Type B pancreatic cell (in vitro differentiated cells): ENCODE measurements at places on chromosomes 5 and 9.

- DNase-seq: no peak
Measured at GRCh38 chr5:173420108-173420507, 91.9 kb upstream of the STC2 start.

DNA sequence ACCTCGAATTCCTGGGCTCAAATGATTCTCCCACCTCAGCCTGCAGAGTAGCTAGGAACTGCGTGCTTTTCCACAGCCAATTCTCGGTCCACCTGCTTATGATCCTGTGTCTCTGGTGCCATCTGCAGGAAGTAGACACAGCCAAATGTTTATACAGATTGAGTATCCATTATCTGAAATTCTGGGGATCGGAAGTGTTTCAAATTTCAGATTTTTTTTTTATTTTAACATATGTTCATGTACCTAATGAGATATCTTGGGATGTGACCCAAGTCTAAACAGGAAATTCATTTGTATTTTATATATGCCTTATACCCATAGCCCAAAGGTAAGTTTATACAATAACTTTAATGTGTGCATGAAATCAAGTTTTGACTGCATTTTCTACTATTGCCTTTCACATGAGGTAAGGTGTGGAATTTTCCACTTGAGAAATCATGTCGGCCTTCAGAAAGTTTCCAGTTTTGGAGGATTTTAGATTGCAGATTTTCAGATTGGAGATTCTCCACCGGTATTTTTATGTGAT, 89.5 kb downstream of the ESM1 start:
- DNase-seq: no peak

DNA sequence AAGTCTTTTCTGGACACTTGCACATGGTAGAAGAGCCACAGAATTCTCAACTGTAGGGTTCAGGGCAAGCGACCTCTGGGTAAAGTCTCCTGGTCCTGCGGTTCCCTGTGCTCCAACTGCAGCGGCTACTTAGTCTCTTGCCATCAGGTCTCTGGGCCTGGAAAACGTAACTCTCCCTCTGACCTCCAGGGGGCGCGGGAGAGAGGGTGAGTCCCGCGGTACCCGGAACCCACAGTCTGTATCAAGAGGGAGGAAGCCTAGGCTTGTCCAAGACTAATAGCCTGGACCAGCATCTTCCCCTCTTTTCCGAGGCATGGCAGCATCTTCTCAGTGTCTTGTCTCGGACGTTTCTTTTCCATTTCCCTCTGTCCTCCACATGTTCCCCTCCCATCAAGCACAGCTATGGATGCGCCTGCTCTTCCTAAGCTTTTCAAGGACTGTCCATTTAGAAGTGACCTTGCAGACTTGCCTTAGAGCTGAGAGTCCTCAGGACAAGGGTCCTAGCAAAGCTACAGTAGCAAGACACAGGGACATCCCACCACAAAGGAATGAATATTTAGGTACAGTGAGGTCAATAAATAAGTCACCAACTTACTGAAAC, 59.3 kb downstream of the FSTL4 start:
- DNase-seq: no peak

- no peak for DNase-seq
Measured at GRCh38 chr5:134492568-134492967, 32.9 kb upstream of the JADE2 start.

DNA sequence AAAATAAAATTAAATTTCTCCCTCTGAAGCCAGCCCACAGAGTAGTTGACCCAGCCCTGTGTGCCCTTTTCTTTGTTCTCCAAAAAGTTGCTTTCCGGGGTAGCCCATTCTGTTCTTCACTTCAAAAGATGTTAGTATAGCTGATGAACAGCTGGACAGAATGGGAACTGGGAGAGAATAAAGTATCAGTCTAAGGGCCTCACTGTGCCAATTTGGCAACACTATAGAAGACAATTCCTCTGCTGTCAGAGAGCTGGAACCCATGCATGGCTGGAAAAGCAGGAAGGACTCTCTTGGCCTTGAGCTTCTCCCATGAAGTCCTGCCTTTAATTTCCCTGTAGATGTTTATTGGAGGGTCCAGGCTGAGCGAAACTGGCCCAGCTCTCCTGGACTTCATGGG, 11.0 kb upstream of the TNFSF8 start:
- DNase-seq: no peak

DNA sequence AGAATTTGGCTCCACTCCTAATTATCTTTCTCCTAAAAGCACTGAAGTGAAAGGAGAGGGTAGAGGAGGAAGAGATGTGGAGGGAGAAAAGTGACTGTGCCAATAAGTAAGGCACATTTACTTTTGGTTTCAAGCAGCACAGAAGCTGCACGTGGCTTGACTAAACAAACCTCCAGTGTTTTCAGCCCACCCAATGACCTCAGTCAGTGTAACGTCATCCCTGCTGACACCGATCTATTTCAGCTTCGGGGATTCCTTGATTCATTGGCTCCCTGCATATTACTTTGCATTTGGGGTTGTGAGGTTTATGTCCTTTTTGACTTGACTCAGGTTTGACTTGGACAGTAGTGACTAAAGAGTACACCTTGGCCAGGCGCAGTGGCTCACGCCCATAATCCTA, 35.6 kb upstream of the NIM1K start:
- no peak for DNase-seq

DNA sequence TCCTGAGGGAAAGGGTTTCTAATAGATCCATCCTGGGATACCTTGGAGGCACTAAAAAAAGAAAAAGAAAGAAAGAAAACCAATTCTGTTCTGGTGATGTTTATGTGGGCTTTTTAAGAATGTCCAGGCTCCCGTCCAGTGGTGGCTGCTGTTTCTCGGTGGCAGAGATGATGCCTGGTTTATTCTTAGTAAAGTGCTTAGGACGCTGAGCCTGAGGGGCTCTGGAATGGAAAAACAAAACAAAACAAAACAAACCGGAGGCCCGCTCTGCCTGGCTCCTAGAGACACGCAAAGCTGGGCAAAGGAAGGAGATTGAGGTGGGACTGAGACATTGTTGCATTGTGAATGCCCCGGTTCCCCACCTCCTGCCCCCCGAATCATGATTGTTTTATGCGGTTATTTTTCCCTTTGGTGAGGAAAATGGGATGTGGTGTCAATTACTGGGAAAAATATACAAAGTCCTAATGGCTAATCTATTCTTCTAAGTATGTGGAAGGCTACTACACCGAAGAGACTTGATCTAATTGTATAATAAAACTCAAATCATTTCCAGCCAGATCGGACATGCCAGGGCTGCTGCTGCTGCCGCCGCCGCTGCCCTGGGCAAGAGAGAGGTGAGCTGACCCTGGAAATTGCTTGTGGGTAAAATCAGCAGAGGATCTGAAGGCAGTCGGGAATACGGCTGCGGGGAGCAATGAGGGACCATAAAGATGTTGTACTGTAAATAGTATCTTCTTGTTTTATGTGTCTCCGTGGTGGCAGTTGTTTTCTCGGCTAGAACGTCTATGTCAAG, 644.9 kb downstream of the CCDC171 start:
- no peak for DNase-seq

DNA sequence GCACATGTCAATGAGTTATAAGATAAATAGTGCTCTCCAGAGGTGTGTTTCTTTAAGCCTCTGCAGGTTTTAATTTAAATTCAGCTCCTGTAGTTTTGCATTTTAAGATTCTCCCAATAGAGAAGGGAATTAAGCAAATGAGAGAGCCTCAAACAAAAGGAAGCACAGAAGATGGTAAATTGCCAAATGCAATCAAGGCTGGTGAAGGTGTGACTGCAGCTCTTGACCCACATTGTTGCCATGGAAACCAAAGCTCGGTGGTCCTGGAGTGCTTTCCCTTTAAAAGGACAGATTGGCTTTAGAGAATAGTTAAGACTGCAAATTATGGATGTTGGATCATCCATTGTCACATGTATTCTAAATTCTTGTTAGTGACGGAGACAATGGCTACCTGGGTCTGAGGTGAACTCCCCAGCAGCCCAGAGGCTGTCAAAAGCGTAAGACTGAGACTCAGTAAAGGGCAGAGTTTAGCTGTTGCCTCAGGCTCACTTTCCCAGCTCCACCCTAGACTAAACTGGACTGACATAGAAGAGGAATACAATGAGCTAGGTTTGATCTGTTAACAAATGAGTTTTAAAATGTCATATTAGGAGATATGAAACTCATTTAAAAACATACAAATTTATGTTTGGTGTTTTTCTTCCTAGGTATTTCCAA, 12.3 kb downstream of the GAPT start:
- DNase-seq: no peak

GRCh38 chr5:132074091-132074771, 642 bp downstream of the CSF2 start:
- DNase-seq: no peak

GRCh38 chr9:35026671-35027070, 37.1 kb downstream of the DNAJB5 start:
- DNase-seq: no peak

DNA sequence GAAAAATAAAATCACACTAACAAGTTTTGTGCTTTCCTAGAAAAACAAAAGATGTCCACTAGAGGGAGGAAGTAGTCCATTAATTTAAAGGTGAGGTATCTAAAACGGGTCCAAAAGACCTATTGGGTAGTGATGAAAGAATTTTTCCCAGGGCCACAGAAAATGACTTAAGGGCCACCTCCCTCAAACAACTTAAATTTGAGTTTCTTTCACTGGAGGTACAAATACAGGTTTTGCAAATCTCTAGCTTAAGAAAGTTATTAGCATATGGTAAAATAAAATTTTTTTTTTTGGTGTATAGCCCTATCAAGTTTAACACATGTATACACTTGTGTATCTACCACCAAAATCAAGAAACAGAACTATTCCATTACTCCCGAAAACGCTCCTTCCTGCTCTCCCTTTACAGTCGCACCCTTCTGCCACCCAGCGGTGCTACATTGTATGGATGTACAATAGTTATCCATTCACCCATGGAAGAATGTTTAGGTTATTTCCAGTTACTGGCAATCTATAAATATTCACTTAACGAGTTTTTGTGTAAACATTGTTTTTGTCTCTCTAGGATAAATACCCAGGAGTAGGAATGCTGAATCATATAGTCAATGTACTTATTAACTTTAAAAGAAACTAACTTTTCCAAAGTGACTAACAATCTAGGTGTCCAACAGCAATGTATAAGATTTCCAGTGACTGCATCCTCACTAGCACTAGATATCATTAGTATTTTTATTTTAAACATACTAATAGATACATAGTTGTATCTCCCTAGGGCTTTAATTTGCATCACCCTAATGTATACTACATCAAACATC, 21.9 kb downstream of the DEPDC1B start:
- no peak for DNase-seq

GRCh38 chr5:177353093-177353492, 1.6 kb upstream of the LMAN2 start:
- DNase-seq: no peak

GRCh38 chr9:116149844-116150243, 3.7 kb upstream of the PAPPA start:
- no peak for DNase-seq

DNA sequence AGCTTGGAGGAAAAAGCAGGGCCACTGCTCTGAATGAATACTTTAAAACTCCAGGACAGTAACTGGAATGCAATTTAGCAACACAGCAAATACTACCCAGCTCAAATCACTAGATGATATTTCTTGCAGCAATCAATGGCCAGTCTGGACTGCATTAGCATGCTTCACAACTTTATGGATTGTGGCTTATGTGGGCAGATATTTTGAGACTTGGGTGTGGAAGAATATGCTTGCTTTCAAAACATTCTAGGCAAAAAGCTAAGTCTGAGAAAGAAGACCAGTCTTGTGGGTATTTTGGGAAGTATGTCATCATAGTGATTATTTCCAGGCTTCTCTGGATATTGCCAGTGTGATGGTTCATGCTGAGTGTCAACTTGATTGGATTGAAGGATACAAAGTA, 3.1 kb downstream of the RANBP3L start:
- no peak for DNase-seq
